ENCODE measurements at places on chromosomes 7 and 10.

- no peak for DNase-seq
These were observed 394.9 kb downstream of the DGKB start for GRCh38 chr7:14507617-14508016.

GRCh38 chr7:35971133-35971891, 170.5 kb downstream of the SEPTIN7 start:
- DNase-seq = no peak

DNA sequence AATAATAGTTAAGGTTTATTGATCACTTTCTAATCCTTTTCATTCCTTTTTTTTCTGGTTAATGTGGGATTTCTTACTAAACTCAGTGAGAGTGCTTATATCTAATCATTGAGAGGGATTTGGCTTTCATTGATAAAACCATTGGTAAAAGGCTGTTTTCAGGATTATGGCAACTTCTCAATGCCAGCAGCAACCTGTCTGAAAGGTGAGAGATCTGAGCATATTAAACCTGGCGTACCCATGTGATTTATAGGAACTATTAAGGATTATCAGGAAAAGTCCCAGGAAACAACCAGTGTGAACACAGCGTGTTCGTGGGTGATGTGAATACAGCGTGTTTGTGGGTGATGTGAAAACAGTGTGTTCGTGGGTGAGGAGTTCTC, 65.9 kb downstream of the PDIA4 start:
- no peak for DNase-seq

- no peak for DNase-seq
These were observed 38.1 kb downstream of the PRPS1L1 start for GRCh38 chr7:17989546-17989945.

- no peak for DNase-seq
These were observed 28.0 kb upstream of the CABCOCO1 start for GRCh38 chr10:61634746-61635145.

GRCh38 chr10:48604991-48605508, at the start of gene ARHGAP22:
ARHGAP22 (minus strand) TSS chr10:48605073; CDS start chr10:48604796, 277 bp downstream.
- DNase-seq = no peak
